Spleen (tissue), 13 donors: ENCODE measurements at places on chromosomes 2 and 18.
A peak's percentile ranks its signal among the peaks of the same experiment; 100 is the strongest.

- DNase-seq, result no peak
- no peaks in the 10 kb centered on the region for H3K27me3 ChIP-seq
- H3K36me3 ChIP-seq, result no peaks in the 10 kb centered on the region
- H3K27ac ChIP-seq, result no peak overlapping the region
Measured at GRCh38 chr2:104563398-104563996, 290.4 kb upstream of the POU3F3 start.

DNA sequence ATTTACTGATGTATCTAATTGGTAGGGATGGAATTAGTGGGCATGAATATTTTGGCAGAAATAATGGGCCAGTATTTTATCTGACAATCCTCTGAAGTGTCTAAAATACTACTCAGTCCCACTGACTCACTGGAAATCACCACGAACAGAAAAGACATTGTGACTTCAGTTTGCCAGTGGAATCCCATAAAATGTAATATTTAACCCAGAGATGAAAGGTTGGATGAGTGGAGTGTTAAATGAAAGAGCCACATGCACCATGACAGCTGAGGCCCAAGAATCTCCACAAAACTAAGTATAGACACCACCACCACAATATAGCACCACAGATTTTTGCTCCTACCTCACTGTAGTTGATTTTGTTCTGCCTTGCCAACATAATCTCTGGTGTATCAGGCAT is 103.9 kb downstream of the NEB start:
- no peaks in the 10 kb centered on the region for H3K36me3 ChIP-seq
- no peak overlapping the region for H3K27ac ChIP-seq
- H3K27me3 ChIP-seq, result no peaks in the 10 kb centered on the region

GRCh38 chr18:79805926-79806487 is 8.3 kb downstream of the KCNG2 start:
- no peak overlapping the region for H3K4me3 ChIP-seq
- no peaks in the 10 kb centered on the region for H3K36me3 ChIP-seq
- H3K27ac ChIP-seq, result no peak overlapping the region
- H3K4me1 ChIP-seq, result no peaks in the 10 kb centered on the region
- DNase-seq, result peak; percentile 70
- no peaks in the 10 kb centered on the region for H3K27me3 ChIP-seq

GRCh38 chr2:26691881-26692278 is 642 bp upstream of the KCNK3 start:
- H3K27me3 ChIP-seq, result peaks cover 33% of the 10 kb centered on the region
- DNase-seq, result no peak
- no peaks in the 10 kb centered on the region for H3K36me3 ChIP-seq
- H3K4me1 ChIP-seq, result no peaks in the 10 kb centered on the region

DNA sequence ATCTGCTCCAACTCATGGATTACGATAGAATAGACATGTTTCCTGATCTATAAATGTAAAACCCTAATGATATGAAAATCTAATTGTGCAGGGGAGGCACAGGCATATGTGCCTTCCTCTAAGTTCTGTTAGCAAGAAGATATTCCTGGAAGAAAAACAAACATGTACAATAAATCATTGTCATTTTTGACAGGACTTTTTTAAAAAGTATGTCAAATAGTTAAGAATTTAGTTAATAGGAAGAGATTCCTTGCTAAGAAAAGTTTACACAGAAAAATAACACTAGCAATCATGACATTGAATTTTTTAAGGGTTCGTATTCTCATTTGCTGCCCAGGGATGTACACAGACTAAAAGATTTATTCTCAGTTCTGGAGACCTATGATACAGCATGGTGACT is 15.3 kb upstream of the CREB1 start:
- DNase-seq, result no peak
- H3K4me1 ChIP-seq, result no peaks in the 10 kb centered on the region
- H3K27me3 ChIP-seq, result no peaks in the 10 kb centered on the region
- H3K4me3 ChIP-seq, result no peak overlapping the region

DNA sequence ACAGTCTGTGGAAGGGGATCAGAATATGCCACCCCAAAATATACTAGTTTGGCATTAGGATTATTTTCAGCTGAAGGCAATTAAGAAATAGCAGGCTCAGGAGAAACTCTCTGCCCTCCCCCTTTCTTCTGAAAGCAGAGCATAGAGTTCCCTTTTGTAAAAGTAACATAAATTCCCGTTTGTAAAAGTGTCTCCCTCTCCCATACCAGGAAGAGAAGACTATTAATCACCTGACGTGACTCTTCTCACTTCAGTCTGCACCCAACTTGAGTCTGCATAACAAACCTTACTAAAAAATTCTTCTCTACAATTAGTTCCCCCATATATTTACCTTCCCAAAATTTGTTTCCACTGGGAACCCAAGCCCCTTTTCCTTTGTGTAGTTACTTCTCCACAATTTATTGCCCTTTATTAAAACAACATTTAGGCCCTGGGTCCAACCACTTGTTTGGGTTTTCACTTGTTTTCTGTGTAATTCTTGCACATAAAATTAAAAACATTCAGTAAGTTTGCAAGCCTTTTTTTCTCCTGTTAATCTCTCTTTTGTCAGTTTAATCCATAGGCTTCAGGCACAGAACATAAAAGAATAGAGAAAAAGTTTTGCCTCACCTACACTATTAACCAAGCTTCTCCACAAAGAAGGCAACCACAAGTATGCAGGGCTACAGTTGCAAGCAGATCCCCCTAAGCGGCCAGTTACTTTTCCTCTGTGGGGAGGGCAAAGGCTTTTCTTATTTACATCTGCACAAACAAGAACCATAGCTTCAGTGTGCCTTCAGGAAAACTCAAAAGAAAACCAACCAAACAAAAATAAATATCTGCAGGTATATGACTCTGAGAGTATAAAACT is 107.6 kb upstream of the MSH2 start:
- no peak overlapping the region for H3K27ac ChIP-seq
- H3K4me1 ChIP-seq, result peaks cover 6% of the 10 kb centered on the region
- no peak for DNase-seq
- no peaks in the 10 kb centered on the region for H3K27me3 ChIP-seq

- H3K4me1 ChIP-seq, result no peaks in the 10 kb centered on the region
- H3K27ac ChIP-seq, result no peak overlapping the region
- no peak for DNase-seq
Measured at GRCh38 chr18:26456070-26456491, 92.3 kb downstream of the KCTD1 start.

GRCh38 chr18:27467073-27467472 is 282.0 kb upstream of the CHST9 start:
- H3K27ac ChIP-seq, result no peak overlapping the region
- H3K36me3 ChIP-seq, result no peaks in the 10 kb centered on the region
- H3K4me3 ChIP-seq, result no peak overlapping the region

DNA sequence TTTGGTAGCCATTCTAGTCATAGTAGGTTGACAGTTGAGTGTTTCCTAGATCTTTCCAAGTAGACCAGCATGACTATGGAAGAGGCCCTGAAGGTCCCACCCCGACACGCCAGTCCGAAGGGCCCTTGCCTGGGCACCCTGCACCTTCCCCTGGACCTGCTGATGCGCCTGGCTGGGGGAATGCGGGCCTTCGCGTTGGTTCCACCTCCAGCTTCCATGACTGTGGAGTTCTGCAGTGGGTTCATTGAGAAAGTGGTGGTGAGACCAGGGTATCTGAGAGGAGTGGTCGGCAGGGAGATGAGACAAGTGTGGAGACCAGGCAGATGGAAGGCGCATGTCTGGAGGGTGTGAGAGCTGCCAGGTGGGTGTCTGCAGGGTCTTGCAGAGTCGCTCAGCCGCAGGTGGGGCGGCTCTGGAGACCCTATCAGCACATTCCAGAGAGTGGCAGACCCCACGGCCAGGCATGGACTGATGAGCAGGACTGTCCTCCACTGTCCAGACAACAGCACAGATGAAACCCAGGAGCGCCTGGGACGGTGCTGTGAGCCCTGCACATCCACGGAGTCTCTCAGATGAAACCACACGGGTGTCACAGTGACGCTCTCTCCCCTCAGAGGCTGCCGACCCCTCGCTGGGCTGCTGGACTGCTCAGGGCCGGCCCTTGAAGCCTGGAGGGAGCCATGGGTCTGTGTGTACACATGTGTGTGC is 182.5 kb upstream of the HDAC4 start:
- peaks cover 11% of the 10 kb centered on the region for H3K4me1 ChIP-seq
- H3K36me3 ChIP-seq, result no peaks in the 10 kb centered on the region
- H3K4me3 ChIP-seq, result no peak overlapping the region
- no peak overlapping the region for H3K27ac ChIP-seq
- DNase-seq, result peak; percentile 71
- H3K27me3 ChIP-seq, result no peaks in the 10 kb centered on the region

GRCh38 chr2:176934131-176934530 is 278.5 kb upstream of the HNRNPA3 start:
- H3K36me3 ChIP-seq, result no peaks in the 10 kb centered on the region
- no peak overlapping the region for H3K4me3 ChIP-seq
- no peak overlapping the region for H3K27ac ChIP-seq
- DNase-seq, result no peak

DNA sequence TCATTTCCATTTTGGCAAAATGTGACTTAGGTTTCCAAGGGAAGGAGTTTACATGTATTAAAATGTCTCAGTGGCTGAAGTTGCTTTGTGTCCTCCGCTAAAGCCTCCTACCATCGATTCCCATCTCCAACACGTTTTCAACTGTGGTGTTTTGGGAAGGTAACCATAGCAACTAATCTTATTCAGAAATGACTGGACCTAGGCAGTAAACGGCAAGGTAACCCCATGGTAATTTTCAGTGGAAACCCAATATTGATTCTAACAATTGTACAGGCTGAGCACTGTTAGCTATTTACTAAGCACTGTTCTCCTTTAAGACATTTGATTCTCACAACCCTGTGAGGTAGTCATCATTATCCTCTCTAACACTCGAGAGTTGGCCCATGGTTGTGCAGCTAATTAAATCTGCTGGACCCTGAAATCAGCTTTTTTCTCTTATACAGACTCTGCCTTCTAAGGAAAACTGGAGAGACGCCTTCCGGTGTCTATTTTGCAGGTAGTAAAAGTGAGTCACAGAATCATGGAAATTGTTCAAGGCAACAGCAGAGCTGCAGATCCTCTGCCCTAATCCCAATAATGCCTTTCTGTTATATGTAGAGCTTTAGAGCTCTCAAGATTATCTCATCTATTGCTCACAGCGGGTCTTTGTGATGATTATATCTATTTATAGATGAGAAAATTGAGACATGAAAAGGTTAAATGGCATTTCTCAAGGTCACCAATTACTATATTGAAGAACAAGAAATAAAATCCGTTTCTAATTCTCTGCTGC is 36.2 kb downstream of the FASTKD2 start:
- no peak for DNase-seq
- H3K27me3 ChIP-seq, result no peaks in the 10 kb centered on the region

DNA sequence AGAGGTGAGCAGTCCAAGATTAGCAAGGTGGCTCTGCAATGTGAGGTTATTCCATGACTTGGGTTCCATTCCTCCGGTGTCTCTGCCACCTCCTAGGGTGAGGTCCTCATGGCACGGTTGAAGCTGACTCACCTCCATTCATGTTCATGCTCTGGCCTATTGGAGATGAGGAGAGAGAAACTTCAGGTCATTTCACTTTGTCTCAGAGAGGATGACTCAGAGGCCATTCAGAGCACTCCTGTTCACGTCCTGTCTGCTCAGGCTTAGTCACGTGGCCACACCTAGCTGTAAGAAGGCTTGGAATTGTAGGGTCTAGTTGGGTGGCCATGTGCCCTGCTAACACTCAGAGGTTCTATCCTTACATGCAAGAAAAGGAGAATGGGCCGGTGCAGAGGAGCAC is 67.5 kb upstream of the MBOAT2 start:
- H3K36me3 ChIP-seq, result no peaks in the 10 kb centered on the region
- H3K4me3 ChIP-seq, result no peak overlapping the region
- H3K27ac ChIP-seq, result no peak overlapping the region
- H3K4me1 ChIP-seq, result no peaks in the 10 kb centered on the region
- no peaks in the 10 kb centered on the region for H3K27me3 ChIP-seq

GRCh38 chr2:9297156-9297555 is 90.5 kb downstream of the ASAP2 start:
- no peaks in the 10 kb centered on the region for H3K27me3 ChIP-seq
- no peaks in the 10 kb centered on the region for H3K4me1 ChIP-seq
- no peaks in the 10 kb centered on the region for H3K36me3 ChIP-seq
- DNase-seq, result peak; percentile 4
- no peak overlapping the region for H3K27ac ChIP-seq

- H3K4me1 ChIP-seq, result peaks cover 30% of the 10 kb centered on the region
- DNase-seq, result peak; percentile 66
- no peak overlapping the region for H3K4me3 ChIP-seq
- H3K36me3 ChIP-seq, result peaks cover 52% of the 10 kb centered on the region
- peak overlapping the region; percentile 30 for H3K27ac ChIP-seq
- no peaks in the 10 kb centered on the region for H3K27me3 ChIP-seq
Measured at GRCh38 chr2:240590681-240591111, 4.2 kb downstream of the CAPN10 start.

DNA sequence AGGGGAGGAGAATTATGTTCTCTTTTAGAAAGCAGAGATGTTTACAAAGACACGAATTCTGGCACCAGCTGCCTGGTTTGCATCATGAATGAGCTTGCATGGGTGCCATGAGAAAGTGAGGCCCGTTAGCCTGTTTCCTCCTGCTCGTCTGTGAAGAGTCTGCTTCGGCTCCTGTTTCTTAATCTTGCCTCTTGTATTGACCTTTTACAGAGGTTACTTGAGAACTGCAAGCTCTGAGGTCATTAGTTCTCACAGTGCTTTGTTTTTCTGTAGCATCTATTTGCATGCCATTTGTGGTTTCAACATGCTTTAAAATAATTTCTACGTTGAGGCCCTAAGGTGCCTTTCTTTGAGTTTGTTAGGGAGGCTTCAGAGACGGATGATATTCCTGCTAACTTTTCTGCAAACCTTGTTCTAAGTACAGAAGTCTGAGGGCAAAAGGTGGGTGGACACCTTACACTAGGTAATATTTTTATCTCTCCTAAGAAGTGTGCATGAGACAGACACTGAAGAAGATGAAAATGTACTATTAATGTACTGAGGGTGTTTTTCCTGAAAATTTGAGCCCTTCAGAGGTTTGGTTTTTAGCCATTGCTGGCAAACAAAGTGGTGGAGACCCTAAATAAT is 53.4 kb upstream of the LINC00305 start:
- no peak for DNase-seq
- no peak overlapping the region for H3K27ac ChIP-seq
- H3K36me3 ChIP-seq, result no peaks in the 10 kb centered on the region
- H3K27me3 ChIP-seq, result no peaks in the 10 kb centered on the region
- no peak overlapping the region for H3K4me3 ChIP-seq

DNA sequence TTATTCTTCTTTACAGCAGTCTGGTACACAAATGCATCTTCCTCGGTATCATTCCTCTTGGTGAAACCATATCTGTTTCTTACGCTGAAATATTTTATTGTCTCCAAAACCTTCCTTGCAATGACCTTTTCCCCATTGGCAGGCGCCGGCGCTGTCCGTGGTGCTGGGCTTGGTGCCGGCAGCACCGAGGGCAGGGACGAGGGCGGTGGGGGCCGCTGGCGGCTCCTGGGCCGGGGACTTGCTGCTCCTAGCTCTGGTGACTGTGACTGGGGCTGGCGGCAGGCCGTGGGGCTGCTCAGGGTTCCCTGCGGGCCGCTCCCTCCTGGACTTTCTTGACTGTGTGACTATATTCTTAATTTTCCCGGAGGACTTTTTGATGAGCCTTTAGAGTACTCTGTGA is 72.5 kb downstream of the GPR39 start:
- H3K4me1 ChIP-seq, result no peaks in the 10 kb centered on the region
- H3K4me3 ChIP-seq, result no peak overlapping the region
- no peaks in the 10 kb centered on the region for H3K27me3 ChIP-seq
- DNase-seq, result no peak
